ENCODE measurements at places on chromosomes 2 and 18.

DNA sequence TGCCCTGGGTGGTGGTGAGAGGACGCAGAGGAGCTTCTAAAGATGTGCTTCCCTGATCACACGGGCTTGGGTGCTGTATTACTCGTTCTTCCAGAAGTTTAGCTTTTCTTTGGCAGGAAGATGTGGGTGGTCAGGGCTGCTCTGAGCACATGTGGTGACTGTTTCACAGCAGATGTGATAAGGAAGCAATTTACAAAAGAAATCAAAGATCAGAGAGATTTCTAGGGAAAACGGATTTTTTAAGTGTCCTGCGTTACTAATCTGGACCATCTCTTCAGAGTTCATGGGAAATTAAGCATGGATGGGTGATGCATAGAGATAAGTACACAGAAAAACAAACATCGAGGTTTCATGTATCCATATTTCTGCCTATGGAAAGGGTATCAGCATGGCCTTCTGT, 99.4 kb downstream of the WDSUB1 start:
- no peak for DNase-seq

- DNase-seq = no peak
These were observed 40.0 kb upstream of the BIN1 start for GRCh38 chr2:127146820-127147502.

GRCh38 chr18:68667121-68667520, 47.8 kb downstream of the TMX3 start:
- DNase-seq = no peak

DNA sequence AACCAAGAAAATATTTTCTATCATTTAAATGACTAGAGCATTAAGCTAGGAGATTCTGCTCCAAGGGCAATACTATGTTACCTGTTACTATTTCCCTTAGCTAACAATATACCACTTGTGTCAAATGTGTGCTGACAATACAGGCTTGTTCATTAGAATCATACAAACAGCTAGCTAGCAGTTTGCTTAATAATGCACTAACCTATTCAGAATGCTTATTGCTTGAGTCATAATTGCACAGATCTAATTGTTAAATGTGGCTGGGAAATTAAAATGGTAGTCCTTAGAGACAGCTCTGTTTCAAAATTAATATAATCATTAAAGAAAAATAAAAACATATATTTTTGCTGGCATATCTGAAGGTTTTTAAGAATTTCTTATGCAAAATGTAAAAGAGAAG, 344.2 kb downstream of the ERBB4 start:
- DNase-seq = no peak

DNA sequence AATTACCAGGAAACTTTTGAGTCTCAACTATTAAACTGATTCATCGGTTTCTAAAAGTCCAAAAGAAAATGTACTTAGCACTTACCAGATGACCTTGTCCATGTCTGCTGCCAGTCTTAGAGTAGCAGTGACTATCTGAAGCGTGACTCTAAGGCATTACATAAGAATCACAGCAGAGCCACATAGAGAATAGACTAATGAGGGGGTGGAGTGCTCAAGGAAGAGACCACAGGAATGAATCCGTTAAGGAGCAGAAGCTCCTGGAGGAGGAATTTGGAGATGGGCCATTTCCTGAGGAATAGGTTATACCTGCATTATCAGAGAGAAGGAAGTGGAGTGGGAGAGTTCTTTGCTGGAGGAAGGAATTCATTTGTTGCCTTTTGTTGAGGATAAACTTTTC, 116.0 kb downstream of the MAP3K20 start:
- DNase-seq = no peak

GRCh38 chr18:62730941-62731340, 15.6 kb downstream of the PHLPP1 start:
- no peak for DNase-seq

DNA sequence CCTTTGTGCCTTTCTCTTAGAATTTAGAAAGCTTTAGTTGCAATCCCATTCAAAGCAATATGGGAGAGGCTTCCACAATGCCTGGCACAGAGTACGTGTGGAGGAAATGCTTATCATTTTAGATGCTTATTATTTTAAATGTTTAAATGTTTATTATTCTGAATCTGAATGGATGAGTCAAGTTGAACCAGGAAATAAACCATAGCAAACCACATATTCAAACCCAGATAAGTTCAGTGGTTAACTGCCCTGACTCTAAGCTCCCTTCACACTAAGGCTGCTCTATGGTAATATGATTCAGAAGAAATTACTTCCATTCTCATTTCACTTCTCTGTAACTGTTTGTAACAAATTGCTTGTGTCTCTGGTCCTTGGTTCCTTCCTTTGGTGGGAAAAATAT, 5.2 kb upstream of the PPP4R1 start:
- DNase-seq = no peak

GRCh38 chr2:20355131-20355530, 4.5 kb upstream of the PUM2 start:
- no peak for DNase-seq

DNA sequence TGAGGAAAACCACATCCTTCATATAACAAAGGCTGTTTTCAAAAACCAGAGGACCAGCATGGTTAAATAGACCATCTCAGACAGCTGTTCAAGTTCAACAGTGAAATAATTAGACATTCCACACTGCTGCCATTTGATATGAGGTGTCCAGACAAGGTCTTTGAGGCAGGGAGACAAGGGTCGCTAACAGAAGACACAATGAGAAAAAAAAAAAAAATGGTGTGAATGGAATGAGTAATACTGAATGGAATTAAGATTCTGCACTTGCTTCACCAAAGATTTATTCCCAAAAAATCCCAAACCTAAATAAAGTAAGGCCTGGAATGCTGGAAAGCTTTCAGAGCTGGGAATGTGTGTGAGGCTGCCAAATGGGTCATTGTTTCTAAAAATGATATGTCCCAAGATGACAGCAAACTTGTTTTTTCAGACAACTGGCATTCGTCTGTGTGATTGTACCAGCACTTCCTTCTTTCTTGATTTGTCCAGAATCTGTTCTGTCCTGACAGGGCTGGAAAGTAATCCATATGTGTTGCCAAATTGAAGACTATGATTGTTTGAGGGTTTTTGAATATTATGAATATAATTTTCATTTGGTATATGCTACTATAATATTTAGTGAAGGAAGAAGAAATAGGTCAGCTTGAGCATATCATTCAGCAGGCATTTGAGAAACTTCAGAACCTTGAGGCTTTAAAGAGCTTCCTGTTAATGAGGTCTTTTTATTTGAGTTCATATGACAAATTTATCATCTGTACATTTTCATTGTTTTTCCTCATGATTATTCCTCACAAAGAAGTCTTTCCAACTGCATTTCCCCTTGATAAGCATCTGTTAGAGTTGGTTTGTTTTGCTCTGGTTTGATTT, 85.2 kb upstream of the ITGA4 start:
- DNase-seq = no peak

DNA sequence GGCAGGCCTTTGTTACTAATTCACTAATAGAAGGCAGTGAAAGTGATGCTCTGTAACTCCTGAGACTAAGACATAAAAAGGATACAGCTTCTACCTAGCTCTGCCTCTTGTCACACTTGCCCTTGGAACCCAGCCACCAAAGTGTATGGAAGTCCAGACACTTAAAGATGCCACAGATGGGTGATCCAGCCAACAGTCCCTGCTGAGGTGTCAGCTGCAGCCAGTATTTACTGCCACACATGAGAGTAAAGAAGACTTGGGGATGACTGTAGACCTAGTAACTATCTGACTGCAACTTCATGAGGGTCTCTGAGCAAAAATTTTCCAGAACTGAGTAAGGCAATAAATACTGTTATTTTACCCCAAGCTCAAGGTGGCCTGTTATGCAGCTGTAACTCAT, 8.8 kb downstream of the IMMT start:
- no peak for DNase-seq

GRCh38 chr2:195395362-195395761, 261.7 kb upstream of the SLC39A10 start:
- no peak for DNase-seq

DNA sequence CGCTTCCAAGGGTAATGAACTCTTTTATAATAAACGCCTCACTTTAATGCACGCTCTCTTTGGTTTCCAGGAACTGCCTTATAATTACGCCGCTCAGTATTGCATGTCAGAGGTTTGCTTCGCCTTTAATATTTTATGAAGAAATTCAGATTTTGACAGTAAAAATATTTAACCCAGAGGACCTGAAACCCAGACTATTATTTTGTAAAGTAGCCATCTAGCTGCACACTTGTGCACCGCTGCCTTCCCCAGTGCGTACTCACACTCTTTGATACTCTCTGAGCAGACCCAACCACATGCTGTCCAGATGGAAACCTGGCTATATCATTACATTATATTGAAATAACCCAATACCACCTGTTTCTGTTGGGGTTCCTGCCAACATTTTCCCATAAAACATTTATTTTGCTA, 270.1 kb downstream of the C1D start:
- no peak for DNase-seq

GRCh38 chr2:230644356-230644935, 68.2 kb upstream of the CAB39 start:
- DNase-seq = no peak

DNA sequence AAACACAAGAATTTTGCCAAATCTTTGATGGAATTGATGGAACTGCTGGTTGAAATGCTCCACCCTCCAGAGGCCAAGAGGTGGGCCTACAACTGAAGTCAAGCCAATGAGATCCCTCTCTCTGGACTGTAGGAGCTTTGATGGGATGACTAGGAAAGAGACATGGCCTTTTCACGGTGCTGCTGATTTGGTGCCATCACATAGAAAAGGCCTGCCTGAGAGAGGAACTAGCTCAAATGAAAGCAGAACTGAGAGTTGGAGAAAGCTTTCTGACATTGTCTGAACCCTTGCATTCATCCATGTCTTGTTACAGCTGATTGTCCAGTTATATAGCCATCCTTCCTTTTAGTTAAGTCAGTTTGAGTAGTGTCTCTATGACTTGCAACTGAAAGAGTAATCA, 283.8 kb upstream of the LYPD1 start:
- DNase-seq = no peak

GRCh38 chr2:37689751-37690150, 18.3 kb upstream of the CDC42EP3 start:
- DNase-seq = no peak

- no peak for DNase-seq
These were observed 13.4 kb upstream of the RBMS1 start for GRCh38 chr2:160507046-160507407.

DNA sequence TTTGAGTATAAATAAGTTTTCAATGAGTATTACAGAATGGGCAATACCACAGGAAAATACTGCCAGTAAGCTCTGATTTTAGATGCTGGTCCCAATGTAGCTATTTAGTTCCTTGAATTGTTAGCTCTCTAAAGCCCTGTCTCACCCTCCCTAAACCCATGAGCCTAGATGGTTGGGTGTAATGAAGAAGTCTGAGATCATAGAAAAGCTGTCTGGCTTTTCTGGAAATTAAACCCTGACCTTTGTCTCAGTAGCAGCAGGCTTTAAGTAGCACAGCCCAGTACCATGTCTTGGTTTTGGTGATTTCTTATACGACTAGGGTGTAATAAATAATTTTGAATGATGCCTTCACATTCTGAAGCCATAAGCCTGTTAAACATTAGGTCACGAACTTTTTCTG, 55.3 kb downstream of the TMEM200C start:
- no peak for DNase-seq

DNA sequence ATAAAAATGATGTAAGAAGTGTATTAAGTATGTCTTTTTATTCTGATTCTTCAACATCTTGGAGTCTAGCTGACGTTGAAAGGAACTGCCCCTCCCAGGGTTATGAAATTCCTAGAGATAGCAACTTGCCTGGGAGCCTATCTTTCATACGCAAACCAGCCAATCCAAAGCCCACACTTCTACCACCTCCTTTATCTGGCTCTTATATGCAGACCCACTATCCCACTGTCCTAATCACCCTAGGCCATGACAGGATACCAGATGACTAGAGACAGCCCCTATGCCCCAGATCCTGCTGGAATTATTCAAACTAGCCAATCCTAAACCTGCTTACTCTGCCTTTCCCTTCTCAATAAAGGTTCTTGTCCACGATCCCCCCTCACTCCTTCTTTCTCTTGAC, 11.8 kb upstream of the CDC42EP3 start:
- no peak for DNase-seq

- DNase-seq = no peak
These were observed 31.1 kb upstream of the GPC1 start for GRCh38 chr2:240404174-240404852.

DNA sequence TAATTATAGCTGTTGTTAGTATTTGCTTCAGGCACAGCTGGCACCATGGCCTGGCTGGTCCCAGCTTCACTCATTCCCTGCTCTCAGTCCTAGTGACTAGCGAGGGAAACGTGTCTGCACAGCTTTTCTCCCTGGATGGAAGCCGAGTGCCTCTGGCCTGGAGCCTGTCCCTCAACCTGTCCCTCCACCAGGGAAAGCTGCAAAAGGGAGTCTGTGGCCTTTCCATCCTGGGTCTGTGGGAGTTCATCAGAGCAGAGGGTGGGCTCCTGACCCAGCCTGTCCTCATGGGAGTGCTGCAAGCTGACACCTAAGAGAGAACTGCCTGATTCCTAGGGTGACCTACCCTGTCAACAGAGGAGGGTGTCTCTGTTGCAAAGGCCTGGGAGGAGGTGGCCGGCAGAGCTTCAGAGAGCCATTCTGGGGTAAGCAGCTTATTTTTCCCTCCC, 118.3 kb downstream of the CAPN13 start:
- DNase-seq = no peak

GRCh38 chr18:37355772-37356171, 209.8 kb downstream of the CELF4 start:
- no peak for DNase-seq

- no peak for DNase-seq
These were observed 47.7 kb downstream of the CMPK2 start for GRCh38 chr2:6818012-6818411.

- DNase-seq = no peak
These were observed 30.5 kb downstream of the MARCHF7 start for GRCh38 chr2:159742846-159743245.

- no peak for DNase-seq
These were observed 645.3 kb downstream of the STK39 start for GRCh38 chr2:167602122-167602521.

DNA sequence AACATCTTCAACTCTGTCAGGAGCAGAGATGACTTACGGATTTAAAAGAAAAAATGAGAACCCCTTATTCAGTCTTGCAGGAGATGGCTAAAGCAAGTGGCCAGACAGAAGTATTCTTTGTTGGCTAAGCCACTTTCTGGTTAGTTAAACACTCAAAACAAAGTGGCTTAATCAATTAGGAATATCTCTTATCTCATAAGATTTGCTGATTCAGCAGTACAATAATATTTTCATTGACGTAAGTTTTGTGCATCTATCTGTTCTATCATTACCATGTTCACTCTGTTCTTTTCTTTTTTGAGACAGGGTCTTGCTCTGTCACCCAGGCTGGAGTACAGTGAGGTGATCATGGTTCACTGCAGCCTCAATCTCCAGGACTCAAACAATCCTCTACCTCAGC, 342.0 kb downstream of the EN1 start:
- no peak for DNase-seq

Data from CD4-positive, alpha-beta T cell (primary cell).